ENCODE measurements at places on chromosomes 4 and X.
A peak's percentile ranks its signal among the peaks of the same experiment; 100 is the strongest.

DNA sequence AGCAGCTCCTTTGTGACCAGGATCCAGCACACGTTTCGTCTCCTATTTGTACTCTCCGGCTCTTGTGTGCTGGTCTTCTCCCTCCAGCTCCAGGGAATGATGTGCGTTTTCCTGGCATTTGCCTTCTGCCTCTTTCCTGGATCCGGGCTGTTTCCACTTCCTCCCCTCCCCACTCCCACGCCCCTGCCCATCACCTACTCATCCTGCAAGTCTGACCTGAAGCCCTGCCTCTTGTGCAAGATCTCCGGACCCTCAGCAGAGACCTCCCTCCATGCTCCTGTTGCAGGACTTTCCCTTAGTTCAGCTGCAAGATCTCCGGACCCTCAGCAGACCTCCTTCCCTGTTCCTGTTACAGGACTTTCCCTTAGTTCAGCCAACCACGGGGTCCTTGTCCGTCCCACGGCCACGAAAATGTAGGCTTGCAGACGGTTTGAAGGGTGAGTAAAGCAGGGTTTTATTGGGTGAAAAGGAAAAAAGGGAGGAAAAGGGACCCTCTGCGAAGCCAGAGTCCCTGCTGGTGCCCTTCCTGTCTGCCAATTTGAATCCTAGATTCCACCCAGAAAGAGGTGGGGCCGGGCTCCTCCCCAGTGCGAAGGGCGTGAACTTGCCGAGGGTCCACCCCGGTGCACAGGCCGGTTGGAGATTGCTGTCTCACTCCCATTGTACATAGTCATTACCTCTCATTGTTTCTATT is 74.4 kb upstream of the IRF2 start:
- DNase-seq, result no peak

GRCh38 chr4:69760455-69760854 is at the start of gene SULT1B1:
SULT1B1 (minus strand) TSS chr4:69760620; CDS start chr4:69755217, 5,403 bp downstream.
- peak; percentile 14 for DNase-seq

DNA sequence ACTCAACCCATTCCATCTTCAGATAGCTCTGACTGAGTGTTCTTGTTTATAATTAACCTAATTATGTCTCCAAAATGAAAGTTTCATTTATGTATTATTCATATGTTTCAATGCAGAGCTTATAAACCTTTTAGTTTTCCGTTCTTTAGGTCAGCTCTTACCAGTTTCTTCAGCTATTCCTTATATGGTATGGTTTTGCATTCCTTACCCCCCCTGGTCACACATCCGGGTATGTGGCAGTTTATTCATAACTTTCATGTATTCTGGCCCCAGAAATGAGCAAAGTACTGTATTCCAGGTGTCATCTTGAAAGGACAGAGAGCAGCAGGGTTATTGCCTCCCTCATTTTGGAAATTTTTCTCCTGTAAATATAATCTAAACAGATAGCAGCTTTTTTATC is 16.8 kb upstream of the IGSF1 start:
- no peak for DNase-seq

GRCh38 chrX:54794028-54794427 is 4.0 kb downstream of the ITIH6 start:
- DNase-seq, result no peak

- DNase-seq, result no peak
Observed at GRCh38 chr4:81418572-81418971, 53.1 kb downstream of the RASGEF1B start.

GRCh38 chr4:139666735-139667281 is 1.2 kb downstream of the MGST2 start:
- DNase-seq, result no peak

DNA sequence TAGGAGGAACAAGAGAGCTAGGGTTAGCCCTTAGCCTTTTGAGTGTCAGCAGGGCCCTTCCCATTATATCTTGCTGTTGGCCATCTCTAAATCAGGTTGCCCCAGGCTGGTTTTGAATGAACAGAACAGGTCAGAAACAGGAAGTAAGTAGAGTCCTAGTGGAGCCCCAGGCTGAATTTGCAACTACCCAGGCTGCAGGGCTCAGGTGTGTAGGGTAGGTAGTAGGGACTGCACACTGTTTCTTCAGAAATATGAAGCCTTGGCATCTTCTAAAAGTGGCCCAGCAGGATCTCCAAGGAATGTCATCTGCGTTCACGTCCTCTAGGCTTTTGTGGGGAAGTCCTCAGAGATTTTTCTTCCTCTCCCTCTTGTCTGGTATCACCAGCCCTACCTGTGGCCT is 90.2 kb downstream of the ADGRG4 start:
- DNase-seq, result no peak

DNA sequence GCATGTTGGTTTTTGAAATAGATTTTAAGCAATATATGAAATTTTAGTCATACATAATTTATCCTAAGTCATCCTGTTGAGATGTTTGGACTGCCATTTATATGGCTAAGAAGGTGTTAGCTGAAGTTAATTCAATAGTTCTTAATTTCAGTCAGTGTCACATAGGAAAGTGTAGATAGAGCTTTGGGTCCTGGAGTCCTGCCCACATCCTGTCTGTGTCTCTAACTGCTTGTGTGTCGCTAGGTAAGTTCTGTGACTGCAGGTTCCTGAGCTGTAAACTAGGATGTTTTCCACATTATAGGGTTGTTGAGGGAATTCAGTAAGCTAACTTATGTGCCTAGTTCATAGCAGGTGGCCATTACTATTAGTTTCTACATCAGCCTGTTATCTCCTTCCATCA is 20.7 kb downstream of the OFD1 start:
- no peak for DNase-seq

- no peak for DNase-seq
Observed at GRCh38 chr4:165425629-165426028, 46.8 kb downstream of the CPE start.

- no peak for DNase-seq
Observed at GRCh38 chr4:136699905-136700304, 832.4 kb downstream of the PCDH18 start.

All from stimulated activated CD4-positive, alpha-beta T cell treated with anti-CD3 and anti-CD28 coated beads, Interleukin-12 subunit alpha, Interleukin-12 subunit beta, amount 100 ng/mL, for 24 hours (primary cell).